ENCODE measurements at places on chromosomes 6 and 20.

DNA sequence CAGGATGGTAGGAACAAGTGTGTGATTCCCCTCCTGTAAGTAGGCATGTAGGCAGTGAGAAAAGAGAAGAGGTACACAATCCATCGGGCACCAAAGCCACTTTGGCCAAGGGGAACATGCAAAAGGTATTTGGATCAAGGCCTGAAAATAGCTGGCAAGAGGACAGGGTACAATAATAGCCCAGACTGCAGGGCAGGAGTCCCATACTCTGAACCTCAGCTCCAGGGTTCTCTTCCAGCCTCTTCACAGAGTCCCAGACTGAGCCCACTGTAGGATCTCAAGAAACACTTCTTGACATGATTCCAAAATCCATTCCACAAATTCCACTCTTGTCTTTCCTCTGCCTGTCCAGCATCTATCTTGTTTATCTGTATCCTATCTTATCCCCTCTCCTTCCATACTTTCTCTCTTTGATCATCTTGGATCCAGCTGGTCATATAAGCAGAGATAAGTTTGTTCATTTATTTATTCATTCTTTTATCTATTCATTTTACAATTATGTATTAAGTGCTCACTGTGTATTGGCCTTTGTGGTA is 19.7 kb downstream of the ACSS2 start:
- DNase-seq: no peak

- DNase-seq: no peak
Observed at GRCh38 chr6:135085700-135086413, 31.2 kb upstream of the HBS1L start.

GRCh38 chr20:62239278-62239879 is 1.1 kb downstream of the OSBPL2 start:
- no peak for DNase-seq

- no peak for DNase-seq
Observed at GRCh38 chr20:22531756-22532155, 52.6 kb downstream of the FOXA2 start.

Data from activated CD4-positive, alpha-beta T cell treated with anti-CD3 and anti-CD28 coated beads, Interleukin-2, amount 50 U/mL, for 48 hours (primary cell).